ENCODE measurements at places on chromosomes 7 and 10. TPM values are rescaled to one million over a fixed set of nuclear protein-coding genes. Genes with fewer than 3 reads are reported as not detected.

DNA sequence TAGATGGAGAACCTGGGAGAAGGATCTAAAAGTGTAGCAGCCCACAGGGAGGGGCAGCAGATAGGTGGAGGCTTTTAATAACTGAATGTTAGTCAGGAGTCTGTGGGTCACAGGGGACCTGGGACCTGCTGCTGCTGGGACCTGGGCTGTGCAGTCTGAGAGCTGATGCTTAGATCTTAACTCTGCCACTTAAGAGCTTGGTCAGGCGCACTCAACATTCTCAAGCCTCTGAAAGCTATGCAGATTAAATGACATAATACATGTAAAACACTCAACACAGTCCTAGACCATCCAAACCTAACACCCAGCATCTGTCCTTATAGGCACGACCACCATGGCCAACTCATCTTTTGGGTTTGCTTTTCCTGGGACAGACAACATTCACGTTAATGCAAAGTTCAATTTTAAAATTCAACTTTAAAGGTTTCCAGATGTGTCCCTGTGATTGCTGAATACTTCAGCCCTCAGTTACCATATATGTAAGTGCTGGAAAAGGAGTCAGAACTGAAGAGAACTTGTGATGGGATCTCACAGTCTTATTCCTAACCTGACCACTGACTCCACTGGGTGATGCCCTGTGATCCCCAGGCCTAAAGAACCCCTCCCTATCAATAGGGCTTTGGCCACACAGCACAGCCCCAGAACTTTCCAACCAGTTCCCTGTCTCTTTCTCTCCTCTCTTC lies 321.0 kb downstream of the PLXNA4 start:
- H3K27ac ChIP-seq, result no peak overlapping the region
- H3K4me3 ChIP-seq, result no peak overlapping the region
- no peaks in the 10 kb centered on the region for H3K36me3 ChIP-seq
- no peak for DNase-seq
- no peaks in the 10 kb centered on the region for H3K27me3 ChIP-seq

- H3K4me3 ChIP-seq, result no peak overlapping the region
- H3K36me3 ChIP-seq, result no peaks in the 10 kb centered on the region
- no peak for DNase-seq
- H3K4me1 ChIP-seq, result no peaks in the 10 kb centered on the region
- no peaks in the 10 kb centered on the region for H3K27me3 ChIP-seq
- no peak overlapping the region for H3K27ac ChIP-seq
Measured at GRCh38 chr7:124422081-124422480, 343.5 kb downstream of the GPR37 start.

DNA sequence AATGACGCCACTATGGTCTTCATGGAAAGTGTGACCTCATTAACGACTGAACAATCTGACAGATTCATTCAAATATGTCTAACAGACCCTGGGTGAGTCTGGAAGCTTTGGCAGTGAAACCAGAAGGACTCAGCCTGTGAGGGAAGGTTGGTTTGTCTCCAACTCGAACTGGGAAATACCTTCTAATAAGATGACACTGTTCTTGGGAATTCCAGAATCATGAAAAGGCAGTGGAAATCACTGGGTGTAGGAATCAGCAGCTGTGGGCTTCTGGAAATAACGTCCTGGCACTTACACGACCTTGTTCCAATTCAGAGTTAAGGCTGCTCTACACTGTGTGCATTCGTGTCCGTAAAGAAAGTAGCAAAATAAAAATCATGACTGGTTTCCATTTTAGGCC lies 75.1 kb downstream of the DGKI start:
- no peaks in the 10 kb centered on the region for H3K36me3 ChIP-seq
- DNase-seq, result no peak
- no peaks in the 10 kb centered on the region for H3K4me1 ChIP-seq
- H3K27me3 ChIP-seq, result no peaks in the 10 kb centered on the region

DNA sequence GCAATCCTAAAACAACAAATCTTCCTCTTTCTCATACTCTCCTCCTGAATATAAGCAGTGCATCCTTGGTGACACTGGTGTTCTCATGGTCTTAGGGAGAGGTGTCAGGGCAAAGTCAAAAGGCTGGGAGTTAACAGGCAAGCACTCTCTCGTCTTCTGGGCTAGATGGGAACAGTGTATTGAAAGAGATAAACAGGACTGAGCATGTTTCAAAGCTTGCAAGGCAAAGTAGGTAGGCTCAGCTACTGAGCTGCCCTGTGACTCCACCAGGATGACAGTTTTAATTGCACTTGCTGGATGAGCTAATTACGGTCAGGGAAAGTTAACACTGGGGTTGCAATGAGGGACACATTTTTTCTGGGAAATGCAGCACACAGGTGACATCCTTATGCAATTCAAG lies 554.9 kb upstream of the NRP1 start:
- H3K27me3 ChIP-seq, result no peaks in the 10 kb centered on the region
- no peak overlapping the region for H3K4me3 ChIP-seq
- H3K36me3 ChIP-seq, result no peaks in the 10 kb centered on the region
- H3K27ac ChIP-seq, result no peak overlapping the region
- H3K4me1 ChIP-seq, result no peaks in the 10 kb centered on the region
- DNase-seq, result no peak

DNA sequence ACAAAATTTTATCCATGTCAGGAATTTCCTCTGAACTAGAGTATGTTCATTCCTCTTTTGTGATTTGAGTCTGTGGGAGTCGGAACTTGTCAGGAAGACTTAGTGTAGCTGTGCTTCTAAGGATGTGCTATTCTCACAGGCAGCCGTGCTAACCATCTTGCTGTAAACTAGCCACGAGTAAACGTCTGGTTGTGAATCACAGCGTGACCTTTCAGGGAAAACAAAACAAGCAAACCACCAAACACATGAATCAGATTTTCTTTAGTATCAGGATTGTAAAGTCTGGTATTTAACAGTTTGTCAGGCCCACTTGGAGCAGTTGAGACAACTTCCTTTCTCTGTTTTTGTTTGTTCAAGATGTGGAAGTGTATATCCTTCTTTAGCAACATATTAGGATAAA lies 32.0 kb downstream of the AUTS2 start:
- no peak for DNase-seq
- H3K27ac ChIP-seq, result no peak overlapping the region
- H3K27me3 ChIP-seq, result no peaks in the 10 kb centered on the region
- H3K36me3 ChIP-seq, result no peaks in the 10 kb centered on the region
- peak overlapping the region; percentile 7 for H3K4me3 ChIP-seq

DNA sequence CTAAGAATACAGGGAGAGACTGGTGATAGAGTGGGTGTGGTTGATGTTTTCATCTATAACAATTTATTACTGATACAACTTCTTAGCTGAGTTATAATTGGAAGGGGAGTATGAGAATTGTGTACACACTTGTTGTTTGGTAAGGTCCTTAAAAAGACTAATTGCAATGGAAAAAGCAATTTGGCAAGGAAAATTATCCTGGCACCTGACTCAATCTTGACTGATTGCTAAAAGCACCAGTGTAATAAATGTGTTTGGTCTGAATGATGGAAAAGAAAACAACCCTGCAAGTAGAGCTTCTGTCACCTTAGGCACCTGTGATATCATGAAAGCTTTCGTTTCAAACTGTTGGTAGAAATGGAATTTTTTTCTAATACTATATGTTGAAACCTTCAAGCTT lies 6.7 kb upstream of the GSDME start:
- no peaks in the 10 kb centered on the region for H3K4me1 ChIP-seq
- H3K27me3 ChIP-seq, result peaks cover 13% of the 10 kb centered on the region
- H3K4me3 ChIP-seq, result no peak overlapping the region
- no peak for DNase-seq

DNA sequence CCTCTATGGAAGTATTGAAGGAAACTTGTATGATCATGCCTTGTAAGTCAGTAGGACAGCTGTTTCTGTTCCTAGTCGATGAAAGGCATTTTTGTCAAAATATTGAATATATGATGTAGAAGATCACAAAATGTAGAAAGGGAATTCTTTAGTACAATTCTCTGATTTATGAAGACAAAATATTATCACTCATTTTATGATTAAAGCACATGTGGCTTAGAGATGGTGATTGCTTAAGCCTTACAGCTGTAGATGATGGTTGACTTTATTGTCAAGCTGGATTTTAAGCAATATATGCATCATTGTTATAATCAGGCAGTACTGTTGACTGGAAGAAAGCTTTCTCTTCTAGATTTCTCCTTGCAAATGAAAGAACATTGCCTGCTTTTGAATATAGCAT lies 26.4 kb downstream of the MXI1 start:
- H3K4me1 ChIP-seq, result peaks cover 5% of the 10 kb centered on the region
- no peak for DNase-seq
- peaks cover 42% of the 10 kb centered on the region for H3K36me3 ChIP-seq
- no peak overlapping the region for H3K4me3 ChIP-seq
- no peak overlapping the region for H3K27ac ChIP-seq
- no peaks in the 10 kb centered on the region for H3K27me3 ChIP-seq

GRCh38 chr7:145378197-145378596 lies 542.3 kb upstream of the TPK1 start:
- no peak overlapping the region for H3K4me3 ChIP-seq
- no peaks in the 10 kb centered on the region for H3K4me1 ChIP-seq
- no peak overlapping the region for H3K27ac ChIP-seq

- no peak for DNase-seq
- no peaks in the 10 kb centered on the region for H3K36me3 ChIP-seq
- H3K4me3 ChIP-seq, result no peak overlapping the region
- H3K27ac ChIP-seq, result peak overlapping the region; percentile 47
- H3K4me1 ChIP-seq, result peaks cover 10% of the 10 kb centered on the region
- H3K27me3 ChIP-seq, result no peaks in the 10 kb centered on the region
Measured at GRCh38 chr10:131758062-131758938, 142.5 kb upstream of the PPP2R2D start.

- no peaks in the 10 kb centered on the region for H3K4me1 ChIP-seq
- H3K36me3 ChIP-seq, result no peaks in the 10 kb centered on the region
- H3K27ac ChIP-seq, result no peak overlapping the region
- H3K4me3 ChIP-seq, result no peak overlapping the region
- no peaks in the 10 kb centered on the region for H3K27me3 ChIP-seq
- no peak for DNase-seq
Measured at GRCh38 chr10:121159670-121160069, 308.5 kb downstream of the WDR11 start.

- peaks cover 17% of the 10 kb centered on the region for H3K36me3 ChIP-seq
- no peak overlapping the region for H3K27ac ChIP-seq
- no peaks in the 10 kb centered on the region for H3K27me3 ChIP-seq
- DNase-seq, result peak; percentile 69
- no peak overlapping the region for H3K4me3 ChIP-seq
- H3K4me1 ChIP-seq, result peaks cover 11% of the 10 kb centered on the region
Measured at GRCh38 chr7:134865001-134865845, 85.8 kb downstream of the CALD1 start.

- H3K4me3 ChIP-seq, result no peak overlapping the region
- H3K36me3 ChIP-seq, result no peaks in the 10 kb centered on the region
- H3K27me3 ChIP-seq, result no peaks in the 10 kb centered on the region
- no peaks in the 10 kb centered on the region for H3K4me1 ChIP-seq
- DNase-seq, result no peak
- no peak overlapping the region for H3K27ac ChIP-seq
Measured at GRCh38 chr7:133572843-133573242, 320.0 kb downstream of the EXOC4 start.

DNA sequence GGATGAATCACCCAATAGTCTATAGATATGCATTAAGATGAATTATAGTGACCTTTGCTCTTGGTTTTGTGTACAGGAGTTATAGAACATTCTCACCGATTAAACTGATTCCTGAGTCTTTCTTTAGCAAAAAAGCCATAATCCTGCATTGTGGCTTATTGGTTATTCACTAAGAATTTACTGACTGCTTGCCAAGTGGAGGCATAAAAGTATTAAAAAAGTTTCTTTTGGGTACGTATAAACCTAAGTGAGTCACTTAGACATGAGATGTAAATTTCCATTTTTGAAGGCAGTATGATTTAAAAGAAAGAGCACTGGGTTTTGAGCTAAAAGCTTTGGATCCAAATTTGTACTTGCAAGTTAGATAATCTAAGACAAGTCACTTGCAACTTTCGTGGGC lies 100.7 kb downstream of the CDK6 start:
- peaks cover 4% of the 10 kb centered on the region for H3K36me3 ChIP-seq
- no peak overlapping the region for H3K27ac ChIP-seq
- DNase-seq, result no peak

GRCh38 chr7:2539031-2539911 lies 16.1 kb downstream of the BRAT1 start:
- H3K4me3 ChIP-seq, result no peak overlapping the region
- H3K4me1 ChIP-seq, result no peaks in the 10 kb centered on the region
- no peaks in the 10 kb centered on the region for H3K27me3 ChIP-seq
- no peak overlapping the region for H3K27ac ChIP-seq
- peaks cover 4% of the 10 kb centered on the region for H3K36me3 ChIP-seq
- peak; percentile 40 for DNase-seq

DNA sequence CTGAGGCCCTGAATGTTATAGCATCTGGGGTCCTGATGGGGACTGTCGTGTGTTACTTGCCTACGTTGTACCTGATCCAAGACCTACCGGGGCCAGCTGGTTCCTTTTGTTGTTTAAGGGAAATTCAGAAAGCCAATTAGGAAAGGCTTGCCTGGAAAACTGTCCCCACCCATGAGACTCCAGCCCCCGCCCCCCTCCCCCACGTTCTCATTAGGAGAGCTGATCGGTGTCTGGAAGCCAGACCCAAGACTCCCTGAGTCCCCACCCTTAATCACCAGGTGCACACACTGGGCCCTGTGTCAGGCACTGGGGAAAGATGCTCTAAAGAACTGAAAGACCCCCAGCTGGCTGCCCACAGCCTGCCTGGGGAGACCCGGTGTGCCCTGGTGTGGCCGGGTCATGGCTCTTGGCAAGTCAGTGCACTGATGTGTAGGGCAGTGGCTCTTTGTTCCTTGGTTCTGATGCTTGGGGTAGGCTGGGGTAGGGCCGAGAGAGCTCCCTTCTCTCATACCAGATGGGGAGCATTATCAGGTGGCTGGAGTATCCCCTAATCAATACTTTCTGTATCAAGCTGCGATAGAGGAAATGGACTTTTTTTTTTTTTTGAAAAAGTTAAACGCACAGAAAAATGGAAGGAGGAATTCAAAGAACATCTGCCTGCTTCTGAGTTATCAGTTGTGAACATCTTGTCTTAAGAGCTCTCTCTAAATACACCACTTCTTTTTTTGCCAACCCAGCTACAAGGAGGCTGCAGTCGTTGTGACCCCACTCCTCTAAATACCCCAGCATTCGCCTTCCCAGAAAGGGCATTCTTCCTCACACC lies 16.9 kb downstream of the TSPAN15 start:
- no peak for DNase-seq
- H3K4me1 ChIP-seq, result no peaks in the 10 kb centered on the region
- H3K27me3 ChIP-seq, result no peaks in the 10 kb centered on the region
- peak overlapping the region; percentile 17 for H3K27ac ChIP-seq
- no peaks in the 10 kb centered on the region for H3K36me3 ChIP-seq
- H3K4me3 ChIP-seq, result no peak overlapping the region

DNA sequence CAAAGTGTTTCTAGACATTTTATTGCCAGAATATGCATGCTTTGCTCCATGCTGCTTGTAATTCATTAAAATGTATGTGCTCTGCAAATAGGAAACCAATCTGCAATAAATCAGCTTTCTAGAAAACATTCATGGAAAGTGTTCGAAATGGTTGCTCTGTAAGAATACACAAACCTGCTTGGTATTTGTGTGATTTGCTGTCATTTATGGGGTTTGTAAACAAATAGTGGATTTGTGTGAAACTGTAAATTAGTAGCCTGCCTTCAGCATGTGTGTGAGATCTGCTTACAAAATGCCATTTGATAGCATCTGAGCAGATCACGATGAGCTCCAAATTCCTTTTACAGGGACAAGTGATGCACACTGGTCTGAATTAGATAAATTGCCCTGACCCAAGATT lies 219.0 kb upstream of the CSTF2T start:
- H3K27ac ChIP-seq, result no peak overlapping the region
- H3K4me1 ChIP-seq, result peaks cover 18% of the 10 kb centered on the region
- H3K27me3 ChIP-seq, result no peaks in the 10 kb centered on the region
- H3K36me3 ChIP-seq, result no peaks in the 10 kb centered on the region
- no peak for DNase-seq

CPVL gene
- 35.6 TPM for total RNA-seq

UBE2H gene
- total RNA-seq, result 74.7 TPM

ASB10 gene
- total RNA-seq, result not detected

THNSL1 gene
- total RNA-seq, result 8.7 TPM

CFAP69 gene
- total RNA-seq, result 2.4 TPM

SPDYE6 gene
- total RNA-seq, result not detected

RAMP3 gene
- total RNA-seq, result not detected

INSYN2A gene
- total RNA-seq, result not detected

Data from endodermal cell (in vitro differentiated cells).